ENCODE measurements at places on chromosomes 3 and 15.

DNA sequence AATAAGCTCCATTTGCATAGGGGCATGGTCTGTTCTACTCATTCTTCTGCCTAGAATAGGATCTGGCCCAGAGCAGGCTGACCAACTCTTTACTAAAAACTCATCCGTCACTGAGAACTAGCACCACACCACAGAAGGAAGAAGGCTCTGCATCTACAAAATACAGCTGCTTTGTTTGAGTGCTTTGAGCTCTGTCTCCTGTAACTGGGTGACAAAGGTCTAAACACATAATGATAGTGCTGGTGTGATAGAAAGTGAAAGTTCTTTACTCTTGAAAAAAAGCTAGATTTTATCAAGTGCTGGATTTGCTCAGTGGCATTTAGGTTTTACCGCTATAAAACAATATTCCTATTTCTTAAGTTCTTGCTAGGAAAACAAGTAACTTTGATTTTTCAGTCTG lies 140.7 kb downstream of the FHIT start:
- no peak for DNase-seq

GRCh38 chr15:43792761-43793476 lies 799 bp downstream of the SERF2 start:
- peak; percentile 23 for DNase-seq

DNA sequence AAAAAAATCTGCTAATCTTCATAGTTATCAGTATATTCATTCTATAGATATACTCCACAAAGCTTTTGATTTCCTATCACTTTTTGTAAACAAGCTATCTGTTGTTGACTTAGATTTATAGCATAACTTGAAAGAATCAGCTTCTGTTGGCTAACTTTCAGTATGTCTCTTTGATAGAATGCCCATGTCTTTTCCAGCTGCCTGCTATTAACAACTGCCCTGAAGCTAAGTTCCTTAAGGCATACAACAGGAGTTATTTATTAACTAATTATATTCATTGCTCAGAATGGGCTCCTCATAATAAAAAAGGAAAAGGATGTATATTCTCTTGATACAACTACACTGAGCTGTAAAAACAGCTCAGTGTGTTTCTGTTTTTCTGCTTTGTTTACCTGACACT lies 293.9 kb downstream of the TUSC7 start:
- DNase-seq, result no peak

DNA sequence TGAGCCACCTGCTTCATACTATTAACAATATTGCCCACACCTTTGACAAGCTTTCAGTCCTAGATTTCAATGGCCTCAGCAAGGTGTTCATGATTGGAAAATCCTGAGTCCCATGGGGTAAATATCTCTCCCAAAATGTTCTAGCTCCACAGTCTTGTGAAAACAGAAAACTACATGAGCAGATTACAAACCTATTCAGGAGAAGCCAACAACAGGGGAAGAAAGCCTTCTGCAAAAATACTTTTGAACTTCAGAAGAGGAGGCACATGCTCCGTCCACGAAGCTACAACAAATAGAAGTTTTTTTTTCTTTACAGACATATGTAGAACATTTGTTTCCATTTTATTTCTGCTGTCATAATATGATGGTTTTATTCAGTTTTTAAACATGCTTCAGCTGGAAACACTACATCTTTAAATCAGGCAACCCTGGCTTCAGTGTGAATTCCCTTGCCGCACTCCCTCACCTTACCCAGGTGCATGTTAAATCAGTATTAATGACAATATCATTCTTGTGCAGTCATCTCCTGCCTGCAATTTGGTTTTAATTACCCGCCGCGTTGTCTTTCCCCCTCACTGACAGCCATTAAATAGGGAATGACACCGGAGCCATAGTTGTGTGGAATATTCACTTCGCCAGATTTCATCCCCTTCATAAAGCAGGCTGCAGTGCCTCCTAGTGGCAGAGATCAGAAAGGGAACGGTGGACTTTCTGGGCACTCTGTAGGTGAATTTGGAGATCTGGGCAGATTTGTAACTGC lies 725.5 kb upstream of the ARRDC4 start:
- peak; percentile 29 for DNase-seq

DNA sequence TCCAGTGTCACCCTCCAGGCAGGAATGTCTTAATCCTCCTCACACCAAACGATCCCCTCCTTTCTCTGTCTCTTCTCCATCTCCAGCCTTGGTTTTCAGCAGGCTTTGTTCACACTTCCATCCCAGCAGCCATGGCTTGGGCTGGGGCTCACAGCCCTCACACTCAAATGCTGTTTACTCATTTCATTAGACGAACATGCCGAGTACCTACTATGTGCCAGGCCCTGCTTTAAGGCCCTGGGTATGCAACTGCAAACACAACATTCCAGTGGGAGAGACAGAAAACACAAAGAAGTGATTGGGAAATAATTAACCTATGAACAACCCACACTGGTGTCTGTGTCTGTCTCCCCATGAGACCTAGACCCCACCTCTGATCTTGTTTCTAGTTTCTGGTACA lies 43.9 kb downstream of the LYZL4 start:
- DNase-seq, result no peak

- no peak for DNase-seq
Measured at GRCh38 chr15:88987934-88988671, 74.9 kb upstream of the MFGE8 start.

GRCh38 chr3:53590606-53591005 lies 96.2 kb downstream of the CACNA1D start:
- no peak for DNase-seq

DNA sequence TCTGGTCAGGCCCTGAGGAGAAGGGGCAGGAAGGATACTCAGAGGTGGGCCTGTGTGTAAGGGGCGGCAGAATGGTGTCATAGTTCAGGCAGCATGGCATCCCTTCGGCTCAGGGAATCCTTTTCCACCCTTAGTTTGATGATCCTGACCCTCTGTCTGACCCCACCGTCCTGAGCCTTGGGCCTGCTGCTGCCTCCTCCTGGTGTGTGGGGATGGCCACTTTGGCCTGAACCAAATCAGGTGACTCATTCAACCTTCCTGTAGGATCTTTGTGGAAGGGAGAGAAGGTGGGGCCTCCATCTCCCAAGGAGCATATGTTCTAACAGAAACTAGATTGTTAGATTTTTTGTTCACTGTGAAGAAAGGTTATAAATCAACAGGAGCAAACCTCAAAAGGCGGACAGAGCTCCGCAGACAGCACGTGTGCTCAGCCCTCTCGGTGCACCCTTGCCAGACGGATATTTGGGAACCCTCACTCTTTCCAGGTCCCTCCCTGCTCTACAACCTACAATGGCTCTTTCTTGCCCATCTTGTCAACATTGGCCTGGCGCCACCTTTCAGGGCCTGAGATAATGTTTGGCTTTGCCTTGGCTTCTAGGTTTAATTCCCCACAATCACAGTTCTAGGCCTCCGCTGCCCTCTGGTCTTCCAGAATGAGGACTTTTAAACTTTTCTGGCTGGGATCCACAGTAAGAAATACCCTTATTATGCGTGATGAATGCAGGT lies 21.7 kb downstream of the THSD4 start:
- DNase-seq, result peak; percentile 56

DNA sequence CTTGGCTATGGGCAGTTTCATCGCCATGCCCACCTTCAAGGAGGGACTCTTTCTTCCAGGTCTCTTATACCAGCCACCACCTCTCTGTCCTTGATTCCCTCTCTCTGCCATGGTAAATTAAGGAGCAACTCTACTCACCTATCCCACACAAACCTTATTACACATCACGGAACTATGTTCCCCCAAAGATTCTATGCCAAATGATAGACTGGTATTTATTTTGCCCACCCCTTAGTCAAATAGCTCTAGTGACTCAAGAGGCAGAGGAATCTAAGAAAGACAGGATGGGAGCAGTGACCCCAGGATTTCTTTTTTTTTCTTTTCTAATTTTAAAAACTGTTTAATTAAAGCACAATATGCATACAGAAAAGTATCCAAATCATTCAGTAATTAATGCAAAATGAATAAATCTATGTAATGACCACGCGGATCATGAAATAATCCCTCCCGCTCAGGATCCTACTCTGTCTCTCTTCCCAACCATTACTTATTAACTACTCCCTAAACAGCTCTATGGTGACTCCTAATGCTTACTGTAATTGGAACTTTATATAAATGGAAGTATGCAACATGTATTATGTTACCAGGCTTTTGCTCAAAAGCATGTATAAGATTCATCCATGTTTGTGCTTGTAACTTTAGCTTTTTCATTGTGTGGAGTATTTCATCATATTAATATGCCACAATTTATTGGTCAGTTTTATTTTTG lies 410.8 kb upstream of the RASGRP1 start:
- no peak for DNase-seq

DNA sequence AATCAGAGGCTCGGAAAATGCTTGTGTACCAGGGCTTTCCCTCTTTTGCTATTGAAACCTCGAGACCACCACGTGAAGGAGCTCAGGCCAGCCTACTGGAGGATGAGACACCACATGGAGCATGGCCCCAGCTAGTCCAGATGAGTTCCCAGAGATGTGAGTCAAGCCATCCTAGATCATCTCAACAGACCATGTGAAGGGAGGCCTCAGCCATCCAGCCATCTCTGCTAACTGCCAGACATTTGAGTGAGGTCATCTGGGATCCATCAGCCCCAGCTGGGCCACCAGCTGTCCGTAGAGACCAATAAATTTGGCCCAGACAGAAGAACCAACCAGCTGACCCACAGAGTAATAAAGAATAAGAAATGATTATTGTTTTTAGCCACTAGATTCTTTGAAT lies 62.8 kb upstream of the PROK2 start:
- no peak for DNase-seq

DNA sequence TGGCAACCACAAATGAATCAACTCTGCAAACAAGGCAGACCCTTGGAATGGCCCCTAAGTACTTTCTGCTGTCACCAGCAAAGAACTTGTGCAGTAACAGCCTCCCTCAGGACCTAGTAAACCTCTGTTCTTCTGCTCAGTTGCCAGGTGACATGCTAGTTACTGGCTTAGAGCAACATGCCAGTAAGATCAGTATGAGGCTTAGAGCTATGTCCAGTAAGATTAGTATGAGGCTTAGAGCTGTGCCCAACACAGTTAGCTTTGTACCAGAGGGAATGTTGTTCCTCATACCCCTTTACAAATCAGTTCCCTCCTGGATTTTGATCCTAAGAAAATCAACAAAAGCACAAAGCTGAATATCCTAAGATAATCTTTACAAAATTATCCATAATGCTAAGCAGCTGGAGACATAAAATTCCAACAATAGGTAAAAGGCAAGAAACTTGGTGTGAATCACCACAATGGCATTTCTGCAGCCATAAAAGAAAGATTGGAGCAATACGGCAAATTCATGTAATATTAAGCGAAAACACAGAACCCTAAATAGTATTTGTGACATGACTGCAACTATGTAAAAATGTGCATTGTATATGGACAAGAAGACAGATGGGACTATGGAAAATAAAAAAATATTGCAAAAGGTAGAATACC lies 107.3 kb upstream of the LPP start:
- peak; percentile 37 for DNase-seq

- DNase-seq, result no peak
Measured at GRCh38 chr3:149881879-149882278, 68.9 kb downstream of the RNF13 start.

- peak; percentile 93 for DNase-seq
Measured at GRCh38 chr15:37028625-37029296, 71.6 kb downstream of the MEIS2 start.

DNA sequence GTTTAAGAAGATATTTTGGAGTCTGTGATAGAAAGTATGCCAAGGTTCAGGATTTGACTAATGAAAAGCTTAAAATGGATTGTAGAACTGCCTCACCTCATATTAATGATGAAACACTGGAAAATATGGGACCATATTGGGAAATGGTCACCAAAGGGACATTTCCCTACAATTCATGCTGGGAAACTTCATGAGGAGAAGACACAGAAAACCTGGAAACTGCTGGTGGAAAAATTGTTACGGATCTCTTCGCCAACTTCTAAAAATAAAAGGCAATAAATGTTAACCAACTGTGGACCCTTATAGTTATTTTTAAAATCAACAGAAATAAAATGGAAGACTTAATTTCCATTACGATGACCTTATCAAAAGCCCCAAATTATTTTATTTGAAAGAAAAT lies 97.6 kb upstream of the FRMD4B start:
- DNase-seq, result no peak

DNA sequence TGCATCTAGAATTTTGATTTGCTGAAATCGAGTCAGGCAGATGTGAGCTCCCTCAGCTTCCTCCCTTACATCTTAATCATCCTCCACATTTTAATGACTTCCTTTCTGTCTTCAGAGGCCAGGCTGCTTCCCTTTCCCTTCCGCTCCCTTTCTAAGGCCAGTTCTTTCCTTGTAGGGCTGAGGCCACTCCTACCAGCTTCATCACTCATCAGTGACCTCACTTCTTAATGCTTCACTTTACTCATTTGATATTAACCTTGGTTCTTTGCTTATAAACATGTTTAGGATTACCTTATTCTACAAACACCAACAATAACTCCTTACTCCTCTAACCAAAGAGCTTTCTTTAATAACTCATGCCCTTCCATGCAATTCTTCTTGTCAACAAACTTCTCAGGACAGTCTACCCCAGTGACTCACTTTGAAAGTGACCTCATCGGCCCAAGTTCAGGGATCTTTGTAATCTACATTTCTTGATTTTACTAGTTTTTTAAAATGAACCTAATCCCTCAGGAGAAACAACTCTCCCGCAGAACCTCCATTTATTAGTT lies 23.9 kb downstream of the ILDR1 start:
- peak; percentile 84 for DNase-seq

GRCh38 chr3:127768346-127769008 lies 53.8 kb downstream of the MGLL start:
- peak; percentile 97 for DNase-seq

DNA sequence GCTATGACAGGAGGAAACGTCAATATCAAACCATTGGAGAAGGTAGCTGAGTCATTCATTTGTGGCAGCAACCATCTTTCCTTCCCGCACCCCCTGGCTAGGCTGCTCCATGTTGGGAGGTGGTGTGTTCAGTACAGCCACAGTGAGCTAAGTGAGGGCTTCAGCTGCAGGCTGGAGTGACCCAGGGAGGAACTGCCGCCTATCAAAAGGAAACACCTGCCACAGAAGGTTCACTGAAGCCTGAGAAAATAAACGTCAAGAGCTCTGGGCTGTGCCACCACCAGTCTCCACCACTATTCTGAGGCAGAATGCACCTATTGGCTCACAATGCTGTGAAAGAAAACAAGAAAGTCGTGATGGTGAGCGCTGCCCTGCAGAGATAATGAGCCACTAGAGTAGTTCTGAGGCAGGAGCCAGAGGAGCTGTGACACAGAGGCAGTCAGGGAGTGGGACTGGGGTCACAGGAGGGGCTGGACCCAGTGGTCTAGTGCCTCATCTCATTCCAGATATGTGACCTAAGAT lies 34.8 kb upstream of the CD47 start:
- DNase-seq, result no peak

Data from amniotic epithelial cell (primary cell).